H9 (cell line): ENCODE measurements at places on chromosomes 2 and 18. TPM values are rescaled to one million over a fixed set of nuclear protein-coding genes. Genes with fewer than 3 reads are reported as not detected.

GRCh38 chr2:62375113-62375420 lies 130.9 kb downstream of the TMEM17 start:
- DNase-seq = no peak

GRCh38 chr2:170818752-170819470 lies 2.2 kb downstream of the GAD1 start:
- DNase-seq = no peak

- no peak for DNase-seq
Measured at GRCh38 chr2:23616630-23617029, 231.7 kb downstream of the KLHL29 start.

DNA sequence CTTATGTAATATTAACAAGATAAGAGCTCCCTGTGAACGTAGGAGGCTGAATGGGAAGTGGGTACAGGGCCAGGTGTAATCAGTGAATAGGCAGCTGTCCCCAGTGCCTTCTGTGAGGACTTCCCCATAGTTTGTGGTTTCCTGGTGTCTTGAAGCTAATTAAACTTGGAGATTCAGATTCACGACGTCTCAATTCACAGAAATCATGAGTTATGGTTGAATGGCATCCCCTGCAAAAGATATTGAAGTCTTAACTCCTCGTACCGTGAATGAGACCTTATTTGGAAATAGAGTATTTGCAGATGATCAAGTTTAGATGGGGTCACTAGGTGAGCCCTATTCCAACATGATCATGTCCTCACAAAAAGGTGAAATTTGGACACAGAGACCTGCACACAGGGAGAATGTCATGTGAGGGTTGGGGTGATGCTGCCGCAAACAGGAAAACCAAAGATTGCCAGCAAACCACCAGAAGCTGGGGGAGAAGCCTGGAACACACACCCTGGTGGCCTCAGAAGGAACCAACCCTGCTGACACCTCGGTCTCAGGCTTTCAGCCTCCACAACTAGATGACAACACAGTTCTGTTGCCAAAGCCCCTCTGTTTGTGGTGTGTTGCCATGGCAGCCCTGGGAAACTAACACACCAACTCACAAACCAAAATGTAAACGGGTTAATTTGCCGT lies 13.2 kb downstream of the ARL4C start:
- peak; percentile 53 for DNase-seq

- DNase-seq = no peak
Measured at GRCh38 chr2:39127973-39128372, 7.1 kb upstream of the SOS1 start.

DNA sequence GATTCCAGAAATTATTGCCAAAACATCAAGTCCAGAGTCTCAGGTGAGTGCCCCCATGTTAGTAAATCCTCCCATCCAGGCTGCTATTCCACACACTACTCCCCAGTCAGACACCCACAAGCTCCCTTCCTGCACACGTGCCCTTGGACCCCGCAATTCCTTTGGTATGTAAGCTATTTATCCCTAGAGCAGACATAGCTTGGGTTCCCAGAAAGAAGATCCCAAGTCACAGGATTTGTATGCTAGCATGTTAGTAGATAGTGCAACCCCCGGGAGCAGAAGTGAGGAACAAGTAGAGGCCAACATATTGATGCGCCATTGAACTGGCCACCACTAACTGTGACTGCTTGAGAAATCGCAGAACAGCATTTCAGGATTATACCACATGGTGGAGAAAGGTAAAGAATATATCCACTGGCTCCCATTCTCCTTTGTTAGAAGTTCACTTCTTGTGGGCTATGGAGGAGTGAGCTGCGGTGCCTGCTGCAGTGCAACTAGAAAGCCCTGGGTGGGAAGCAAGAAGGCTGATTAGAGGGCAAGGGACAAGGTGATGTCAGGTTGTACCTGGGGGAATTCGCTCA lies 137.5 kb upstream of the CHAC2 start:
- DNase-seq = no peak

- no peak for DNase-seq
Measured at GRCh38 chr18:66638856-66639629, 35.2 kb upstream of the CDH19 start.

DNA sequence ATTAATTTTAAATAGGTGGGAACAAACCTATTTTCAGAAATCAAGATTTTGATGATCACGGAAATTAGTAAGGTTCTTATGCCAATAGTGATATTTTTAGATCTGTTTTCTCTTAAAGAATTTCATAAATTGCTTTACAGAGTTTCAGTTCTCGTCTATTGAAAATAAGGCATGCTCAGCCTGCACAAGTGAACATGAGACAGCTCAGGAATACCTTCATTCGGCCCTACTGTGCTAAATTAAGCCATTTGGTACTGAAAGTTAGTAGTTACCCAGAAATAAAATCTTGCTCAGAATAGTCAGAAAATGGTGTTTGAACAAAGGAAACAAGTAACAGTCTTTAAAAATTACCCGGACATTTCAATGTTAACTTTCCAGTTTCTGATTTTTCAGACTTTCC lies 60.4 kb downstream of the DLGAP1 start:
- DNase-seq = no peak

DNA sequence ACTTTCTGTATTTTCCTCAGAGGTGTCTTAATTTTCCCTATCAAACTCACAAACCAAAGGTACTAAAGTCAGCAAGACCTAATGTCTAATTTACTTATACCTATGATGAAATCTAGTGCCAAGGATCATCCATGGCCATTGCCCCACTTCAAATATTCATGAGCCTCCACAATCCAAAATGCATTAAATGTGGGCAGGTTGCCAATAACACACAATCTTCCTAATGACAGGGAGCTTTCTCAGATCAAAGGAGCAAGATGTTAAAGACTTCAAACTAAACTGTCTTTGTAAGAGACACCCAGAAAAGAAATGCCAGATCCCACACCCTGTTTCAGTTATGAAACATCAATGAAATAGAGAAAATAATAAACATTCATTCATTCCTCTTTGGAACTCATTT lies 143.2 kb downstream of the TMEFF2 start:
- no peak for DNase-seq

GRCh38 chr2:188776634-188777033 lies 197.5 kb upstream of the COL3A1 start:
- no peak for DNase-seq

DNA sequence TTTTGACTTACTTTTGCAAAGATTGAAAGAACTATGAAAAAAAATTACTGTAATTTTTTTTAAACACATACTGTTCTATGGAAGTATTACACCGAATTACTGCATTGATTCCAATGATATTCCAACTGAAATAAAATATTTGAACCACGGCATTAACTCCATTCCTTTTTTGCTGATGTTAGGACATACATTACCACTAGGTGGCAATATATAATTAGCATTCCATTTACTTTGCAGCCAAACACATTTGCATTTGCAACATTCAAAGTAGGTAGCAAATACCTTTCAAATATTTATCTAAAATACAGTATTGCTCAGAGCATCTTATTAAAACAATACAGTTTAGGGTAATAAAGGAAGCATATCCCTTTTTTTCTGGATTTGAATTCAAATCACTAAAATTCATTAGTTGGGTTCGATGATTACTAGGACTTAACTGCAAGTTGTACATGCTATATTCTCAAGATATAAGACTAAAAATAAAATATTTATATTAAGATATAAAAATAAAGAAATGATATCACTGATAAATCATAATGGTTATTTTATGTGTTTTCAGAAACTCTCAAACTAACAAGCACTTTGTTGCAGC lies 31.3 kb downstream of the LANCL1 start:
- no peak for DNase-seq

GRCh38 chr2:238382381-238382781 lies 44.3 kb upstream of the ASB1 start:
- no peak for DNase-seq

- no peak for DNase-seq
Measured at GRCh38 chr2:182266909-182267308, 159.9 kb downstream of the PDE1A start.

GRCh38 chr18:43161528-43161927 lies 46.0 kb upstream of the RIT2 start:
- DNase-seq = no peak

GRCh38 chr2:83567551-83567950 lies 891.5 kb downstream of the SUCLG1 start:
- no peak for DNase-seq

- no peak for DNase-seq
Measured at GRCh38 chr2:206232287-206233035, 42.0 kb upstream of the ZDBF2 start.

DNA sequence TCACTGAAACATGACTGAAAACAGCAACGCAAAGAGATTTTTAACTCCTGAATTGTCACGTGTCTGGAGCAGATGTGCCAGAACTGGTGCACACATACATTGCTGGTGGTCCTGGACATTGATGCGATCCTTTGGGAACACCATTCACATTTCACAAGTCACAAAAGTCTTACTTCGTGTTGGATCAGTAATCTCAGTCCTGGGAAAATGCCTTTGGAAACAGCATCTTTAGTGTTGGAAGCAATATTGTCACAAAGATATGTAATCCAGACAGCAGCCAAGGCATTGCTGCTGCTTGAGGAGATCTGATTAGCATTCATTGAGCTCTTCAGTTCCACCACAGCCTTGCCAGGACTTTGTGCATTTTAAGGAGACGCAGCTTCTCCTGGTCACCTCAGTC lies 126.2 kb upstream of the SH3BP4 start:
- no peak for DNase-seq

- no peak for DNase-seq
Measured at GRCh38 chr2:209965723-209966122, 36.7 kb upstream of the RPE start.

The RBM43 gene
- total RNA-seq = 1.8 and 2.0 TPM in 2 replicates

The C2orf72 gene
- total RNA-seq = 0.77 and 1.0 TPM in 2 replicates

The SP100 gene
- 0.28 and 0.86 TPM in 2 replicates for total RNA-seq

The PLGLB1 gene
- 0.97 and 1.2 TPM in 2 replicates for total RNA-seq

The WNT10A gene
- not detected in 2 replicates for total RNA-seq
